ENCODE measurements at places on chromosomes 1 and 21. TPM values are rescaled to one million over a fixed set of nuclear protein-coding genes. Genes with fewer than 3 reads are reported as not detected.

Gene HSD17B7
- total RNA-seq, result 33.5 TPM

DNA sequence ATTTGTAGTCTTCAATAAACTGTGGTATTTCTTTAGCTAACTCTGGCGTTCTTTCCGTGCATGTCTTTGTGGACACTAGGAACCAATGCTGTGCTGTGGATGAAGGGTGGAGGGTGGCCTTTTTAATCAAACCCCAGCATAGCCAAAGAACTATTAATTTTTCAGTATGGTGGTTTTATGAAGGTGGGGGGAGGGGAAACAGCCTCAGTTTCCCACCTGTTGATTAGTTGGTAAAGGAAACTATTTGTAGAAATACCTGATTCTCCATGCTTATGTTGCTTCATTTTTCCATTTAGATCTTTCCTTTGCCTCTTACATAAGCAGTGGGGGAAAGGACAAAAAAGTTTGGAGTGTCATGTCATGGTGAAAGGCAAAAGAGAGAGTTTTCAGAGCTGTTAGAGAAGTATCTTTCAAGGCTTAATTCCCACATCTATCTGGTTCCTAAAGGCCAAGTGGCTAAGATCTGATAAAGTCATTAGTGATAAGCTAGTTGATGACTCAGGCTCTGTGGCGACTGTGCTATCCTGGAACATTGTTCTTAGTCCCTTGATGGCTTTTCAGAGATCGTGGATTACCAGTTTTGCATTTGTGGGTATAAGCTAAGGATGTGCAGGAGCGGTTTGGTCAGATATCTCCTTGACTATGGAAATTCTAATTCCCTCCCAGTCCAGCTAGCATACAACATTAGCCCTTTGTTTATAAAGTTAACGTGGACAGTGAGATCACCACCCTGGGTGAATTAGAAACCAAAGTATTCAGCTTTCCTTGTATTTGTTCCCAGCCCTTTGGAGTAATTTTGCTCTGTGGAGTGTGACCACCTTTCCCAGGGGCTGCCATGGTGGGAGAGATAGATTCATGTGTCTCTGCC is 8.7 kb upstream of the HAX1 start:
- DNase-seq, result no peak

DNA sequence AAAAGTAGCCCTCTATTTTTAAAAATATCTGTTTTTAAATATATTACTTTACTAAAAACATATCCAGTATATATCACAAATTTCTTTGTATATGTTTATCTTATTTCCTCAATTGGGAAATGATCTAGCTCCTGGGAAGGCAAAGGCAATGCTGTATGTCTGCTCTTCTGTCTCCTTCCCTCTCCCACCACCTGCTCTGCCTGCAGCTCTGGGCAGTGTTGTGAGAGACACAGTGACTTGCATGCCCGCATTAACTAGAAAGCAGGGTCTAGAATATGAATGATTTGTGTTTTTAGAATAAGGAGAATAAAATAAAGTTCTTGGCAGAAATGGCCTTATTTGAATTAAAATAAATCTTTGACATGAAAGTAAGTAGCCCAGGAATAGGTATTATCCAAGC is 11.1 kb downstream of the SLC30A10 start:
- no peak for DNase-seq

Gene IL19
- total RNA-seq, result not detected

- no peak for DNase-seq
Measured at GRCh38 chr1:50976111-50976889, 6.3 kb downstream of the CDKN2C start.
